ENCODE measurements at places on chromosomes 12 and 14. TPM values are rescaled to one million over a fixed set of nuclear protein-coding genes. Genes with fewer than 3 reads are reported as not detected.

Gene LMNTD1
- 0.47 TPM for polyA plus RNA-seq

Gene SDR9C7
- 0.20 TPM for polyA plus RNA-seq

Gene GPD1
- polyA plus RNA-seq: 0.59 TPM

Gene TMEM63C
- 1.3 TPM for polyA plus RNA-seq

Gene DAD1
- 218 TPM for polyA plus RNA-seq

Gene KRT75
- polyA plus RNA-seq: not detected

Gene MYO1A
- not detected for polyA plus RNA-seq

Gene KRT2
- polyA plus RNA-seq: not detected

Gene GPR137C
- 7.6 TPM for polyA plus RNA-seq

Gene MEG3
- polyA plus RNA-seq: 398 TPM

Gene PPP2R5E
- 41.9 TPM for polyA plus RNA-seq

Gene TBX5
- polyA plus RNA-seq: 50.8 TPM

Gene IL26
- polyA plus RNA-seq: not detected

Gene TAS2R42
- not detected for polyA plus RNA-seq

Gene CNTN1
- 53.1 TPM for polyA plus RNA-seq

Gene SLC11A2
- polyA plus RNA-seq: 51.3 TPM

Gene ASCL1
- 2.1 TPM for polyA plus RNA-seq

Gene GALNT9
- polyA plus RNA-seq: 1.9 TPM

Gene ZNF10
- 30.5 TPM for polyA plus RNA-seq

All from left lung (tissue), 14 donors.